ENCODE measurements at places on chromosomes 12 and 14.

GRCh38 chr12:100936661-100937060, 142.1 kb downstream of the ANO4 start:
- DNase-seq, result no peak

DNA sequence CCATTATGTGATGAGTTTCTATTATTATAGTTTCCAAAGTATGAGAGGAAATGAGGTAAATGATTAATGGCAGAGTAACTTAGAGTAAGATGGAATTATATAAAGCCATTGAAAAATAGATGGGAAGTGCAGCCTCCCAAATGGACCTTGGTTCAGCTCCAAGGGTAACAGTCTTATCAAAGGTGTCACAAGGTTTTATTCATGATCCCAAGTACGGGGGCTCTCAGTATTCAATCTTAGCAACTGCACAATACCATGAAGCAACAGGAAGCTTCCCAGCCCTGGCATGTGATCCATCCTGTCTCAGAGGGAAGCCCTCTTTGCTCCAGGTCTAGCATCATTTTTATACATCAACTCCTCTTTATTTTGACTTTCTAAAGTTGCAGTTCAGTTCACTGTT, 948.2 kb downstream of the GALC start:
- no peak for DNase-seq

DNA sequence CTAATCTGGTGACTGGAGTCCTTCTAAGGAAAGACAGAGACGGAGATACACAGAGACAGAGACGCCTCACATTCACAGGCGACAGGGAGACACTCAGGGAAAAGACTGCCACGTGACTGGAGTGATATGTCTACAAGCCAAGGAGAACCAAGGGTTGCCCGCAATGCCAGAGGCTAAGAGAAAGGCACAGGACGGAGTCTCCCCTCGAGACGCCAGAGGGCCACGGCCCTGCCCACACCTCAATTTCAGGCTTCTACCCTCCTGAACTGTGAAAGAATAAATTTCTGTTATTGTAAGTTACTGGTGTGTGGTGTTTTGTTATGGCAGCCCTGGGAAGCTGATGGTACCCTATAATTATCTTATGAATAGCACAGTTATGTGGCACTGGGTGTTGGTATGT, 11.6 kb upstream of the RAN start:
- peak; percentile 84 for DNase-seq

DNA sequence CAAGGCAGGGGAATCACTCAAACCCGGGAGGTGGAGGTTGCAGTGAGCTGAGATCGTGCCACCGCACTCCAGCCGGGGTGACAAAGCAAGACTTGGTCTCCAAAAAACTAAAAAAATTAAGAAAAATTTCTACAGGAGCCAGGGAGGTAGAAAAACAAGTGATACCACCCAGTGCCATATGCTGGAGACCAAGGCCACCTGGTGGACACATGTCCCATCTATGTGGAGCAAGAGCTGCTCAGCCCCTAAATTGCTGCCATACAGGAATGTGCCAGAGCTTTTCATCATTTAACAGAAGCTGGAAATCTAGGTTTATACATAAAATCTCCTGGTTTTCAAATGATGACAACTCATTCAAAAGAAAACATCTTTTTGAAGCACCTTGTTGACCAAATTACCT, 61.4 kb upstream of the ELK3 start:
- DNase-seq, result no peak

DNA sequence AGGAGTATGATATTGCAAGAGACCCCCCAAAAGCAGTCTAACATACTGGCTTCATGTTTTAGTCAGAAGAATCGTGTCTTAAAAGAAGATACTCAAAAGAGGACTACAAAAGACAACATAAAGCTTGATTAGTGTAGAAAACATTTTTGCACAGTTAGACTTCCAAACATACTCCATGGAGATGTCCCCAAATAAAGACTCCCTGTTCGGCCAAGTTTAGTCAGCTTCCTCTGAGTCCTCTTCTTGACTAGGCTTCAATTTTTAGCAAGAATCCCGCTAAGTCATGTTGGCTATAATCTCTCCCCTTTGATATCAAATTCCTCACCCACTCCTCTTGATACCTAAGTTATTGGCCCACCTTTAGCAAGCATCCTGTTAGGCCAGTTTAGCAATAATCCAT, 298.0 kb downstream of the RMST start:
- DNase-seq, result no peak

DNA sequence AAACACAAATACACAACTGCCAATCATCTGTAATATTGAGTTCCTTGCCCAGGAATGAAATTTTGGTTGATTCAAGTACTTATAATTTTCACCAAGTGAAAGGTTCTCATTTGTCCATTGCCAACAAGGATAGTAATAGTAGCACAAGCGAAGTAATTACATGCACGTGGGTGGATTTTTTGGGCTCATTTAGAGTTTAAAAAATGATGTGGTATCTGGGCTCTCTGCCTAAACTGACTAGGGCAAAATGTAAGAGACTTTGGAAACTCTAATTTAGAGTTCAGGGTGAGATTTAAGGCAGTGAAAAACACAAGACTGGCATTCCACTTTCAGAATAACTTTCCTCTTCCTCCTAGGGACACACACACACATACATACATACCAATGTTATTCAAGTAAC, 111.7 kb downstream of the MYRFL start:
- DNase-seq, result no peak

DNA sequence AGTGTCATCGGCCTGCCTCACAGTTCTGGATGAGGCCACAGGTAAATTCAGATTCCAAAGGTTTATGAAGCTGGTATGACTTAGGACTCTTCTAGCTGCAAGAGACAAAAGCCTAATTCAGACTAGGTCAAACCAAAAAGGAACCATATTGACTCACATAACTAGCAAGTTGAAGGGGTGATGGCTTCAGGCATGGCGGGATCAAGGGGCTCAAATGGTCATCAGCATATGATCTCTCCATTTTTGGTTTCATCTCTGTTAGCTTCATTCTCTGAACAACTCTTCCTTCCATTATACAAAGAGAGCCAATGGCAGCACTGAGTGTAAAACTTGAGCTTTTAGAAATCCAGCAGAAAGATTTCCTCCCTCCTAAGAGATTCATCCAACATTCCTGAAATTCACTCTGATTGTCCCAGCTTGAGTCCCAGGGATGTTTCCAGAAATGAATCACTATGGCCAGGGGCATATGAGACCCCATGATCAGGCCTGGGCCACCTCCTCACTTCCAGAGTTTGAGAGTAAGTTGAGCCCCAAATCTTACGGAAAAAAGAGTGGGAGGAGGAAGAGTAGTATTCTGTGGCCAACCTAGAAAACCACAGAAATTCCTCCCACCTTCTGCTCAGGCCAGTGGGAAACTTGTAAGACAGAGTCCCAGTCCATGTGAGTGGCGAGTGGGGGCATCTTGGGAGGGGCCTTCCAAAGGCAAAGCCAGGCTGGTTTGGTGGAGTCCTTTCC, 2.0 kb upstream of the MAP1LC3B2 start:
- no peak for DNase-seq

Data from NCI-H2227 treated with DMSO at 0.1 percent for 48 hours (cell line).